SW 1271 (cell line): ENCODE measurements at places on chromosomes 11 and 22.

DNA sequence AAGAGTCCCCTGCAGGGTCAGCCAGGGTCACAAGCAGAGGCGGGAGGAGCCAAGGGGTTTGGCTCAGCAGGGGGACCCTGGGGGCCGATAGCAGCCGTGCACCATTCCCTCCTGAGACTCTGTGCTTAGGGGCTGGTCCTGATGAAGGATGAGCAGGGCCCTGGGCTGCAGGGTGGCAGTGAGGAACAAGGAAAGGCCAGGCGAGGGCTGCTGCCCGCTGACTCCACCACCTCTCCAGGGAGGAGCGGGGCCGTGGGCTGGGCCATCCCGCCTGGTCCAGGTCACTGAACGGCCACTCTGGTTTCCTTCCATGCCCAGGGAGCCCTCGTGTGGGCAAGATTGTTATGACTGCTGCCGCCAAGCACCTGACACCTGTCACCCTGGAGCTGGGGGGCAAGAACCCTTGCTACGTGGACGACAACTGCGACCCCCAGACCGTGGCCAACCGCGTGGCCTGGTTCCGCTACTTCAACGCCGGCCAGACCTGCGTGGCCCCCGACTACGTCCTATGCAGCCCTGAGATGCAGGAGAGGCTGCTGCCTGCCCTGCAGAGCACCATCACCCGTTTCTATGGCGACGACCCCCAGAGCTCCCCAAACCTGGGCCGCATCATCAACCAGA, 9.2 kb upstream of the NDUFS8 start:
- DNase-seq: peak; percentile 44

DNA sequence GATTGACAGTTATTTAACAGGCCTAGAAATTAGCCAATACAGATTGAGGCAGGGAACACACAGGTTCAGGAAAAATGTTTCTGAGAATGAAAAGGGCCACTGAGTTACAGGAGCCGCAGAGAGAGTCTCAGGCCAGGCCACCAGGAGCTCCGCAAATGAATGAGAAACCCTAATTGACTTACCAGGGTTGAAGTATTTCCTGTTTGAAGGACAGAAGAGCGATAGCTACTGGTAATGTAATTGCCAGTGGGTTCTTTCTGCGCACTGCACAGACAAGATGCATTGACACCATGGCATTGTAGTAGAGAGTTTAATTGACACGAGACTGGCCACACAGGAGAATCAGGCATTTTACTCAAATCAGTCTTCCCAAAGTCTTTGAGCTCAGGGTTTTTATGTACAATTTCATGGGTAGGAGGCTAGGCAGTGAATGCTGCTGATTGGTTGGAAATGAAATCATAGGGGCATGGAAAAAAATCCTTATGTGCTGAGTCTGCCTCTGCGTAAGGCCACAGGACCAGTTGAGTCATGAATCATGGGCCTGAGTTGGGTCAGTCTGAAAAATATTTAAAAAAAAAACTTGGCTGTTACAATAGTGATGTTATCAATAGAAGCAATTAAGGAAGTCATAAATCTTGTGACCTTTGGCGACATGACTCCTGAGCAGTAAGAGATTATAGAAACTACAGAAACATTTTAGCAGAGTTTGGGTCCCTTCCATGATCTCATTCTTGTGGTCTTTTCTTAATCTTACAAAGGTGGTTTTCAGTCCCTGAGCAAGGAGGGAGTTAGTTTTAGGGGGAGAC, 203.8 kb downstream of the CASP12 start:
- no peak for DNase-seq

GRCh38 chr11:16153951-16154350, 202.4 kb downstream of the SOX6 start:
- DNase-seq: no peak

DNA sequence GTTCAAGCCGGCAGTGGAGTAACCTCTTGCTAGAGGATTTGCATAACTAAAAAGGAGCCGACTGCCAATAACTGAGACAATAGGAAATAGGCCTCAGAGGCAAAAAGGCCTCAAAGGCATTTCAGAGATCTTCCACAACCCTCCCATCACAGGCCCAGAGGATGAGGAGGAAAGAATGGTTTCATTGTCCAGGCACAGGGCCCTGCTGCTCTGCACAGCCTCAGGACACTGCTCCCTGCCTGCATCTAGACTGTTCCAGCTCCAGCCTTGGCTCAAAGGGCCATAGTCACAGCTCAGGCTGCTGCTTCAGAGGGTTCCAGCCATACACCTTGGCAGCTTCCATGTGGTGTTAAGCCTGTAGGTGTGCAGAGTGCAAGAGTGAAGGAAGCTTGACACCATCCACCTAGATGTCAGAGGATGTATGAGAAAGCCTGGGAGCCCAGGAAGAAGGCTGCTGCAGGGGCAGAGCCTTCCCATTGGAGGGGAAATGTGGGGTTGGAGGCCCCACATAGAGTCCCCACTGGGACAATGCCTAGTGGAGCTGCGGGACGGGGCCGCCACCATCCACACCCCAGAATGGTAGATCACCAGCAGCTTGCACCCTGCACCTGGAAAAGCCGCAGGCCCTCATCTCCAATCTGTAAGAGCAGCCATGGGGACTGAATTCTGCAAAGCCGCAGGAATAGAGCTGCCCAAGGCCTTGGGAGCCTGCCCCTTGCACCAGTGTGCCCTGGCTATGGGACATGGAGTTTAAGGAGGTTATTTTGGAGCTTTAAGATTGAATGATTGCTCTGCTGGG, 8.2 kb upstream of the LRP5 start:
- DNase-seq: no peak

DNA sequence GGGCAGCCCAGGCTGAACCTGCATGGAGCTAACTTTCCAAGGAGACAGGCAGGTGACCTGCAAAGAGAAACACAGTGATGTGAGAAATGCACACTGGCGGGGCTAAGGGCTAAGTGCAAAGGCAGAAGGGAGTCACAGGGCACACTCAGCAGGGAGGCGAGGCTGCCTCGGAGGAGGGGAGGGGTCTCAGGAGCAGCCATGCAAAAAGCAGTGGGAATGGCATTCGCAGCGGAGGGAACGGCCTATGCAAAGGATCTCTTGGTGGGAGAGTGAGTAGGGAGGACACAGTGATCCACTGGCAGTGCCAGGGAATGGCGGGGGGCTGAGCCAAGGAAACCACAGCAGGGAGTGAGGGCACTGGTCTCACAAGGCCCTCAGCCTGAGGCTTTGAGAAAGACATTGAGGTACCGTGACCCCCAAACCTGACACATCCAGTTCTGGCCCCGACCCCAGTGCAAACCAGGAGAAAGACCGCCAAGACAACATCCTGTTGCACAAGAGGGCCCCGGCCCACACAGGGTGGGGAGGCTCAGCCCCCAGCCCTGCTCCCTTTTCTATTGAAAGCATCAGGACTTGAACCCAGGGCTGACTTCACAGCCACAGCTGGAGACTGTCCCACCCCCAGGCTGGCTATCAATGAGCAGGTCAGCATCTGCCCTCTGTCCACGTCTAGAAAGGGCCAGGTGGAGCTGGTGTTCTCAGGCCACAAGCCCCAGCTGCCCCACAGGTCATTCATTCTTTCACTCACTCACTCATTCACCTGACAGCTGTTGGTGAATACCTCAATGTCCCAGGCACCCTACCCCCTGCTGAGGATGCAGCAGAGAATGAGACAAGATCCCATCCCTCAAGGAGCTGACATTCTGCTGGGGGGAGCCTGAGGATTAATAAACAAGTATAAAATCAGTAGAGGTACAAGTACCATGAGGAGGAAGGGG, 50.7 kb downstream of the IGLL1 start:
- no peak for DNase-seq
